ENCODE measurements at places on chromosomes 11 and 22. TPM values are rescaled to one million over a fixed set of nuclear protein-coding genes. Genes with fewer than 3 reads are reported as not detected.
A peak's percentile ranks its signal among the peaks of the same experiment; 100 is the strongest.

DNA sequence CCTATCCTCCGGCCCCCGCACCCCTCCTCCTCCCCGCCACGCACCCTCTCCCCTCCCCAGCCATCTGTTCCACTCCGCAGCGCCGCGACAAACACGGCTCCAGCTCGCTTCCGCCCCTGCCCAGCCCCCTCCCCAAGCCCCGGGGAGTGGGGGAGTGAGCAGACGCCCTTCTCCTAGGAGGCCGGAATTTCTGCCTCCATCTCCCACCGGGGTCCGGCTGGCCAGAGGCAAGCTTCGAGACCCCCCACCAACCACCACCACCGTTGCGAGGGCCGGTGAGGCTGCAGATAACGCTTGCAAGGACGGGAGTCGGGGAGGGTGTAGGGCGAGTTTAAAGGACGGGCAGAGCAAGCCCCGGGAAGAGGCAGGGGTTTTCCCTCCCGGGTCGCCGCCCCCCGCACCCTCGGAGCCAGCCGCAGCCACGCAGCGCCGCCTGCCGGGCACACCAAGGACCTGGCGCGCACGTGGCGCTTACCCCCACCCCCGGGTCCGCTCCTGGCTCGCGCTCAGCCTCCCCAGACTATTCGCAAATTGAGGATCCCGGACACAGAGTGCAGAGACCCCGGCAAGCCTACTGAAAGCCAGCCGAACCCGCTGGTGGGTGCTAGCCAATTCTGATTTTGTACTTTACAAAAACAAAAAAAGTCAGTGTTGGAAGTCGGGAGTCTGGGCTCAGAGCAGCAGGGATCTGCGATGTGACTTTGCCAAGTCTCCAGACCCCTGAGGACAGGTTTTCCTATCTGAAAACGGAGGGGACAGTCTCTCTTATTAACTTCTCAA lies 22.6 kb downstream of the RTN4RL2 start:
- no peaks in the 10 kb centered on the region for H3K27me3 ChIP-seq
- no peaks in the 10 kb centered on the region for H3K36me3 ChIP-seq
- no peak overlapping the region for H3K27ac ChIP-seq
- peak; percentile 61 for DNase-seq

DNA sequence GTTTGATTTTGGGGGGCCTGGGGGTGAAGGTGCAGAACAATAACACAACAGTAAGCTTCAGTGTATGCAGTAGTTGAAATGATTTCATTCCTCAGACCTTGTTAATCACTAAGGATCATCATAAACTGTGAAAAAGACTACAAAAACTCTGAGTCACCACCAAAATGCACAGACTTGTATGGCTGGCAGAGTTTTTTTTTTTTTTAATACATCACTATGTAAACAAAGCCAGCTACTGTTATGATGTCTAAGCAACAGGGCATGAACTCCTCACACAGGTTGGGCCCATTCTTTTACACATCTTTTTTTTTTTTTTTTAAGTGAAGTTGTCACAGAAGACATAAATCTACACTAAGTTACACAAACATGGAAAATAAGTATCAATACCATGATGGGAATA lies 311.9 kb downstream of the GUCY1A2 start:
- no peaks in the 10 kb centered on the region for H3K27me3 ChIP-seq
- H3K4me3 ChIP-seq: no peak overlapping the region
- no peaks in the 10 kb centered on the region for H3K36me3 ChIP-seq
- DNase-seq: no peak
- H3K27ac ChIP-seq: no peak overlapping the region

- H3K4me1 ChIP-seq: no peaks in the 10 kb centered on the region
- H3K27me3 ChIP-seq: no peaks in the 10 kb centered on the region
- no peak for DNase-seq
- H3K4me3 ChIP-seq: no peak overlapping the region
Observed at GRCh38 chr11:129434641-129435498, 59.2 kb downstream of the BARX2 start.

GRCh38 chr11:102429691-102430090 lies 22.9 kb downstream of the TMEM123 start:
- no peaks in the 10 kb centered on the region for H3K36me3 ChIP-seq
- H3K27me3 ChIP-seq: no peaks in the 10 kb centered on the region
- H3K27ac ChIP-seq: no peak overlapping the region
- H3K4me1 ChIP-seq: no peaks in the 10 kb centered on the region

Gene IGF2
- 52.3 TPM for polyA plus RNA-seq

Gene KREMEN1
- 42.5 TPM for polyA plus RNA-seq

Gene MPZL2
- 4.2 TPM for polyA plus RNA-seq

Gene BRSK2
- polyA plus RNA-seq: 24.7 TPM

Data from testis (tissue), 5 donors.